ENCODE measurements at places on chromosomes 12 and 14. TPM values are rescaled to one million over a fixed set of nuclear protein-coding genes. Genes with fewer than 3 reads are reported as not detected.

DNA sequence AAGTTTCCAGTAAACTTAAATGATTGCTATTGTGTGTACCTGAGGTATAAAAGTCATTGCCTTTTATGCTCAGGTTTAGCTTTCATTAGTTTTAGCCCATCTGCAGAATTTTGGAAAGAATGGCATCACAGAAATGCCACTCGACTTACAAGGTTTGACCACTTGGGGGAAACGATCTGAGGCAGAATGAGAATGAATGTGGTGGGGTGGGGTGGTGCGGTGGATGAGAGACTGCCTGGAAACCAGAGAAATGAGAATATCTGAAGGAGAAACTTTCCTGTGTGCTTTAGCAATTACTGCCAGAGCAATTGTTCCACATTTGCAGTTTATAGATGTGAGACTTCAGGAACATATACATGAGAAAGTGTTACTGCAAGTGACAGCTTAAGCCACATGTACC, 225.4 kb upstream of the PDE3A start:
- no peak for DNase-seq

- no peak for DNase-seq
Measured at GRCh38 chr14:104362761-104363605, 216.6 kb upstream of the C14orf180 start.

- DNase-seq, result no peak
Measured at GRCh38 chr14:99156090-99156425, 115.9 kb downstream of the BCL11B start.

- DNase-seq, result no peak
Measured at GRCh38 chr12:94148739-94149118, 352 bp downstream of the PLXNC1 start.

DNA sequence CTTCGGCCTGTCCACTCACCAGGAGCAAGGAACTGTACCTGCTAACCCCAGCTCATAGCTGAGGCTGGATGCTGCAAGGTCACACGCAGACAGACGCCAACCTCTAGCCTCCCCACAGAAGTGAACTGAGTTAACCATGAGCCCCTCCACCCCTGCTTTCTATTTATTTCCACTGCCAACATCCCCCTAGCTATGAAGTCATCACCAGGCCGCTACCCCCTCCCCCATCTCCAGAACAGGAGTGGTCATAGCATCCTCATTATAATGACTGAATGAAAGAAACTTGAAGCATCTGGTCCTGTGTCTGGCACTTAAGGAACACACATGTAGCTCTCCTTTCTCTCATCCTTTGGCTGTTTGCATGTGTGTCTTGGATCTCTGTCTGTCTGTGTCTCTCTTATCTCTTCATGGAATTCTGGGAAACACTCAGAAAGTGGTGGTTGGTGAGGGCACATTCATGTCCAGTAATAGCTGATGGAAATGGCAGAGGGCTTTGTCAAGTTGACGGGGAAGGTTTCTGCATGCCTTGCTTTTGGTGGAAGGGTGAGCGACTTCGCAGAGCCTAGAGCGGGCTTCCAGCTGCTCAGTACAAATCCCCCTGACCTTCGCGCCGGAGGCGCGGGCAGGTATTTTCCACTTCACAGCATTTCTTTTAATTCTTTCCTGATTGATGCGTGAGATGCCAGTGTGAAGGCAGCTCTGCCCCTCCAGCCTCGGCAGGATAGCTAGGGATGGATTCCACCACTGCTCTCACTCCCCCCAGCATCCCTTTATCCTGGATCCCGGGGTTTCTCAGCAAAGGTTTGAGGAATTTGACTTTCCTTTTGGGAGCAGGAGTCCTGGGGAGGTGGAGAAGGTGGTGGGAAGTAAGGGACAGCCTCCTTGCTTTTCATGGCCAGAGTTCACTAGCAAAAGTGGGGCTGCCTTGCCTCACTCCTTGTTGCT, 198.2 kb downstream of the CHST11 start:
- no peak for DNase-seq

- no peak for DNase-seq
Measured at GRCh38 chr12:81958406-81958805, 199.3 kb upstream of the PPFIA2 start.

GRCh38 chr14:68814539-68815297, 21.9 kb upstream of the ZFP36L1 start:
- no peak for DNase-seq

REP15 gene
- total RNA-seq, result 1.3 TPM

USP44 gene
- 1.3 TPM for total RNA-seq

TAPBPL gene
- 26.0 TPM for total RNA-seq
